ENCODE measurements at places on chromosomes 4 and X.

DNA sequence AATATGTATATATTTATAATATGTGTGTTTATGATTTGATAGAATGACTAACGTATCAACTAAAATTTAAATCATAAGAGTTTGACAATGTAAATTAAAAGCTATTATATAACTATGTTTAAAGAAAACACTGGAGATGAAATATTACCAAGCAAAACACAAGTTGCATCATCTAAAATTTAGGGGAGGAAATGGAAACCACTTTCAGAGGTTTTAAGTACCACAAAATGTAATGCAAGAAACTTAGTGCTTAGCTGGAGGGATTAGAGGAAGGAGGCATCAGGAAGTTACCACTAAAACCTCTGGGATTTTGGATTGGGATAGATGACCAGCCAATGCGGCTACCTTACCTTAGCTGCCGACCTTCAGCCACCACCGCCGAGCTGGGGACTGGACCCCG lies 1192.1 kb upstream of the PRKX start:
- DNase-seq, result no peak

DNA sequence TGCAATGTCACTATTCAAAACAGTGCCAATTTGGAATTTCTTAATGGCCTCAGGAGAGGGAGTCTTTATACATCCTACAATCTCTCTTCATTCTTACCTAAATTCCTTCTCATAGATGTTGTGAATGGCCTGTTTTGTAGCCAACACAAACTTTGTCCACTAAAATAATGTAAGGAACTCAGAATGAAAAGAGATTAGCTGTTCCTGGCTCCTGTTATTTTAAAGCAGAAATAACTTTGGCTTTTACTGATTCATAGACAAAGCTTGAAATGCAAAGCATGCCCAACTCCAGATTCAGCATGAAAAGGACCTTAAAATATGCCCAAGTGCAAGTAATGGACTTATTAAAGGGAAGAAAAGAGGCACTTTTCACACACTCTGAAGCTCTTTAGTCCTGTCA lies 146.0 kb upstream of the GPC4 start:
- no peak for DNase-seq

GRCh38 chr4:75494563-75494962 lies 19.6 kb downstream of the RCHY1 start:
- DNase-seq, result no peak

DNA sequence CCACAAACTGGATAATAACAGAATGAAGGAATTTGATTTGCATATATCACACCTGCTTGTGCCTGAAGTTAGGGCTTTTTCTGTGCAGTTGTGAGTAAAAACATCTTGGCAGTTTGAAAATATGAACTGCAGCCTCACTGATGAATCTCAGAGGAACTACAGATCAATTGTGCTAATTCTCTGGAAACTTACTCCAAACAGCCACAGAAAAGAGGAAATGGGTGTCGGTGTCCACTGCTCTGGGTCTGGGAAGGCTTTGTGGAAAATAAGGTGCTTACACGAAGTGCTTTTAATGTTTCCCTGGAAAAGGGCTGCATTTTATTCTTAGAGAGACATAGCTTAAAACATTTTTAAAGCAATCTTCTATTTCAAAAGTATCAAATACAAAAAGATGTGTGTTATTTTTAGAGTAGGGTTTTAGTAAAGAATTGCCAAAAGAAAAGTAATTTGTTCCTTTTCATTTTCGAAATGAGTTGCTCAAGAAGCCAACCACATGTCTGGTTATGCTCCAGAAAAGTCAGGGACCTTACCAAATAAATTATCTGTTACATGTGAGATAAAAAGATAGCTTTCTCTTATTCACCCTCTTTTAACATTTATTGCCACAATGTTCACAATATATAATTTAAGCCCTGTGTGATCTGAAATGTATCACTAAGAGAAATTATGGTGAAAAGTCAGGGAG lies 240.1 kb downstream of the FRAS1 start:
- DNase-seq, result no peak

GRCh38 chr4:55675196-55675793 lies 39.2 kb upstream of the NMU start:
- DNase-seq, result no peak

DNA sequence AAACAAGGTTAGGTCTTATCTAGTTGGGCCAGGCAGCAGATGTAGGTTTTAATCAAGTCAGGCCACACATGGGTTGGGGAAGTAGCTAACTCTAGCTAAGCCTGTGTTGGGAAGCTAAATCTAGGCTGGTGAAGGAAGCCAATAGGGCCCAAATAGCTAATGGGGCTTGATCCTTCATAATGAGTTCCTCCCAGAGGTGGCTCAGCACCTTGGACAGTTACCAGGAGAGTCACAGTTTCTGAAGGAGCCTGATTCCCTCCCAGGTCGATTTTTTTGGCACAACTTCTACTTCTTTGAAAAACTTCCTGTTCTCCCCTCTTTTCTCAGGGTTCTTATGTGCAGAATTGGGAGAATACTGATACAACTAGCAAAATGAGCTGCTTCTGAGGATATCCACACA lies 242.5 kb upstream of the PRPS2 start:
- no peak for DNase-seq

GRCh38 chr4:109928327-109929045 lies 15.8 kb downstream of the EGF start:
- no peak for DNase-seq

- no peak for DNase-seq
These were observed 498.9 kb downstream of the GLUD2 start for GRCh38 chrX:121546317-121546716.

GRCh38 chrX:3448563-3448962 lies 102.1 kb upstream of the MXRA5 start:
- DNase-seq, result no peak

DNA sequence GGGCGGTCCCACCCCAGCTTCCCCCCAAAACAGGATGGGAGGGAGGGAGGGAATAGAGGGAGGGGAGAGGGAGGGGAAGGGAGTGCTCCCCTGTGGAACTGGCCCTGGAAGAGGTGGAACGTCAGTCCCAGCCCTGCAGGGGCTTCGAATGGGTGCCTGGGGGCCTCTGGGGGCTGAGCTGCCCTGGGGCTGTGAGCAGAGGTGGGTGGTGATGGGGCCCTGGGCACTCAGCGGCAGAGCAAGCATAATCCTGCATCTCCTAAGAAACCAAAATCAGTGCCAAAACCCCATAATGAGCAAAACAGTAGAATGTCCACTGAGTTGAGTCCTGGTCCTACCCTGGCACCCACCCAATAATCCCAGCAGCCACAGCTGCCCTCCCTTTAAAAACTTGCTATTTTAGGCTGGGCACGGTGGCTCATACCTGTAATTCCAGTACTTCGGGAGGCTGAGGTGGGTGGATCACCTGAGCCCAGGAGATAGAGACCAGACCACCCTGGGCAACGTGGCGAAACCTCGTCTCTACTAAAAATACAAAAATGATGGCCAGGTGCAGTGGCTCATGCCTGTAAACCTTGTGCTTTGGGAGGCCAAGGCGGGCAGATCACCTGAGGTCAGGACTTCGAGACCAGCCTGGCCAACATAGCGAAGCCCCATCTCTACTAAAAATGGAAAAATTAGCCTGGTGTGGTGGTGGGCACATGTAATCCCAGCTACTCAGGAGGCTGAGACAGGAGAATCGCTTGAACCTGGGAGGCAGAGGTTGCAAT lies 11.1 kb downstream of the DOK7 start:
- DNase-seq, result no peak

- no peak for DNase-seq
These were observed 29.6 kb upstream of the DCAF8L1 start for GRCh38 chrX:28010875-28011274.

DNA sequence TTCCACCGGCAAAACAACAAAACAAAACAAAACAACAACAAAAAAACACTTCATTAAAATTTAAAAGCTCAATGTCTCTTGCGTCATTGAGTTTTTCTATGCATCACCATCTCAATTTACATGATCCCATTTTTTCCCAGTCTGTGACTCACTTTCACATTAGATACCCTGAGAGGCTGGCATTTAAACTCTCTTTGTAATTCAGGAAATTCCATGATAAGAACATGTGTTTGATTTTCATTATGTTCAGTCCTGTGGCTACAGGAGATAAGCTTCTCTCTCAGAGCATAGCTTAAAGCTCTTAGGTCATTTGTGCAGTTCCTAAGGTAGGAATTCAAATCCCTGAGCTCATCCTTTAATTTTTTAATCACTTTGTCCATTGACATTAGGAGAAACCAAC lies 104.6 kb downstream of the NBDY start:
- DNase-seq, result no peak

- DNase-seq, result no peak
These were observed 383.9 kb downstream of the RPA4 start for GRCh38 chrX:97267396-97268181.

DNA sequence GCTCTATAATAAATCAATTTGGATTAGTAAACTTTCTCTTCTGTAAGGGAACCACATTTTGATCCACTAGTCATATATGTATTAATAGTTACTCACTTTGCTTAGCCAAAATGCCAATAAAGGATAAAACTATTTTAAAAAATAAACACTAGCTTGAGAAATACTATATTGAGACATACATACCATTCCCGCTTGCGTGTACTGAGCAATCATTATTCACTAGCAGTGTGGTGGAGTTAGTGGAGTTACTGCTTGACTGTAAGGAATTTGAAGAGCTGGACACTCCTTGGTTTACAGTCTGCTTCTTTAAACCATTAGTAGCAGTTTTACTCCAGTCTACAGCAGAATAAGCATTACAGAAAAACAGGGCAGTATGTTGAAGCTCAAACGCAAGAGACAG lies 10.8 kb upstream of the PHKA2 start:
- DNase-seq, result no peak

GRCh38 chr4:124899997-124900396 lies 187.5 kb upstream of the ANKRD50 start:
- DNase-seq, result no peak

- peak; percentile 37 for DNase-seq
These were observed 43.7 kb downstream of the OTOP1 start for GRCh38 chr4:4182835-4183568.

GRCh38 chrX:53305996-53306937 lies 24.9 kb upstream of the IQSEC2 start:
- no peak for DNase-seq

- no peak for DNase-seq
These were observed 52.2 kb downstream of the CLCN4 start for GRCh38 chrX:10208953-10209352.

- no peak for DNase-seq
These were observed 619.5 kb downstream of the EPHA5 start for GRCh38 chr4:65050786-65051185.

DNA sequence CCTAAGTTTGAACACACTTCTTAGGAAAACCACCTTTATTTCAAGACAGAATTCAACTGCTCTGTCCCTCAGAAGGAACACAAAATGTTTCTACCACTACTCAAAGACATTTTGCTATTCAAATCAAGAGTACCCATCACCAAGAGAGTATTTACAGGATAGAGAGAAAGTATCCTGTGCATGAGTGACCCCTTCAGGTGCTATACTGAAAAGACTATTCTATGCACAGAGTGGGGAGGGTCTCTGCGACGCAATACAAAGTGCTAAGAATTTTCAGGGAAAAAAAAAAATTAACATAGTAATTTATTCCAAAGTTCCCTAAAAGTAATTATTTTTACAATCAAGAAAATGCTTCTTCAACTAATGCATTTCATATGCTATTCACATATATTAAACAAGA lies 346.4 kb upstream of the FAM241A start:
- no peak for DNase-seq

GRCh38 chrX:69079268-69079667 lies 86.0 kb downstream of the PJA1 start:
- DNase-seq, result no peak

DNA sequence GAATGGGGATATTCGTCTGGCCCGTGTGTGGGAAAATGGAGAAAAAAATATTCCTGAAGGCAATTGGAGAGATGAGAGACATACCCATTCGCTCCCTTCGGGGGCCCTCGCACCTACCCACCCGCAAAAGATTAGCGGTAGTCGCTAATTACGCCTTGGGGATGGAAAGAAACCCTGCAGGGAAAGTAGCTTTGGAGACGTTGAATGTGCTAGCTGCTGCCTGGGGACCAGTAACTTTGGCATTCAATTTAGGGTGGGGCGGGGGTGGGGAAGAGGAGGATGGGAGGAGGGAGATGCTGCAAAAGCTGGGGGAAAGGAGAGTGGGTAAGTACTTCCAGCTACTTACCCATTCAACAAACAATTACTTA lies 407 bp upstream of the ZC4H2 start:
- no peak for DNase-seq

DNA sequence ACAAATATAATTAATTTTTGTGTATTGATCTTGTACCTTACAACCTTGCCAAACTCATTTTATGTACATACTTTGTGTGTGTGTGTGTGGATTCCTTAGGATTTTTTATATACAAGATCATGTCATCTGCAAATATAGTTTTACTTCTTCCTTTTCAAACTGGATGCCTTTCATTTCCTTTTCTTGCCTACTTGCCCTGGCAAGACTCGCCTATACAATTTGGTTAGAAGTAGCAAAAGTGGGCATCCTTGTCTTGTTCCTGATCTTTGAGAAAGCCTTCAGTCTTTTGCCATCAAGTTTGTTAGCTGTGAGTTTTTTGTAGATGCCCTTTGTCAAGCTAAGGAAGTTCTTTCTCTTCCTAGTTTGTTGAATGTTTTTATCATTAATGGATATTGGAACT lies 30.5 kb downstream of the RUFY3 start:
- no peak for DNase-seq

- DNase-seq, result no peak
These were observed 214.4 kb upstream of the CPEB2 start for GRCh38 chr4:14787894-14788293.

DNA sequence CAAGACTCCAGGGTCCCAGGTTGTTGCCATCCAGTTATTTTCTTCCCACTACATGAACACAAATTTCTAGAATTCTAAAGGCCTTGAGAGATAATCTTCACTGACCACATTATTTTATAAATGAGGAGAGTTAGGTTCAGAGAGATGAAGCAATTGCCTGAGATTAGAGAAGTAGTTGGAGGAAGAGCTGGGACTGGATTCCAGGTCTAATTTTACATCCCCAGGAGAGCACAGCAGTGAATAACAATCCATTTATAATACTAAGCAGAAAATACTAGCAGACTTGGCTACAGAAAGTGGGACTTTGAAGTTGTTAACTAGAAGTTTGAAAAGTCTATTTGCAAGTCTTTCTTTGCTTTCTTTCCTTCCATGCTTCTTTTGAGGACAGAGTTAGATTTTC lies 231.3 kb upstream of the S100G start:
- no peak for DNase-seq

- no peak for DNase-seq
These were observed 38.6 kb downstream of the TRPC5 start for GRCh38 chrX:112043997-112044396.

DNA sequence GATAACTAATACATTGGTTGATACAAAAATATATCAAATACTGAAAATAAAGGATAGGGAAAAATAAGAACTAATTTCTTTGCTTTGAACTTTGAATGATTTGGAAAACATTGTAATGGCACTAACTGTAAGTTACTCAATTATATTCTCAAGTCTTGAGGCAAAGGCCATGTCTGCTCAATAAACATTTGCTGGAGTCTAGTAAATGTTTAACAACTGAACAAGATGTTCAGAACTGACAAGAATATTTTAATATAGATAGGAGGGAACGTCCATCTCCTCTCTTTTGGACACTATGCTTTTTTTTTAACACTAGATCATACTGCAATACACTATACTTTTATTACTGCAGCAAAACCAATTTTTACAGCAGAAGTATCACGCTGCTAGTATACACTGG lies 76.2 kb downstream of the PRSS12 start:
- no peak for DNase-seq

GRCh38 chr4:83568062-83568461 lies 32.2 kb downstream of the GPAT3 start:
- no peak for DNase-seq

All from hematopoietic multipotent progenitor cell treated with erythropoietin and hydrocortisone succinate and interleukin-3 and kit ligand, for 17 days (in vitro differentiated cells).